T1000 (cell line): ENCODE measurements at places on chromosomes 11 and 22.
A peak's percentile ranks its signal among the peaks of the same experiment; 100 is the strongest.

DNA sequence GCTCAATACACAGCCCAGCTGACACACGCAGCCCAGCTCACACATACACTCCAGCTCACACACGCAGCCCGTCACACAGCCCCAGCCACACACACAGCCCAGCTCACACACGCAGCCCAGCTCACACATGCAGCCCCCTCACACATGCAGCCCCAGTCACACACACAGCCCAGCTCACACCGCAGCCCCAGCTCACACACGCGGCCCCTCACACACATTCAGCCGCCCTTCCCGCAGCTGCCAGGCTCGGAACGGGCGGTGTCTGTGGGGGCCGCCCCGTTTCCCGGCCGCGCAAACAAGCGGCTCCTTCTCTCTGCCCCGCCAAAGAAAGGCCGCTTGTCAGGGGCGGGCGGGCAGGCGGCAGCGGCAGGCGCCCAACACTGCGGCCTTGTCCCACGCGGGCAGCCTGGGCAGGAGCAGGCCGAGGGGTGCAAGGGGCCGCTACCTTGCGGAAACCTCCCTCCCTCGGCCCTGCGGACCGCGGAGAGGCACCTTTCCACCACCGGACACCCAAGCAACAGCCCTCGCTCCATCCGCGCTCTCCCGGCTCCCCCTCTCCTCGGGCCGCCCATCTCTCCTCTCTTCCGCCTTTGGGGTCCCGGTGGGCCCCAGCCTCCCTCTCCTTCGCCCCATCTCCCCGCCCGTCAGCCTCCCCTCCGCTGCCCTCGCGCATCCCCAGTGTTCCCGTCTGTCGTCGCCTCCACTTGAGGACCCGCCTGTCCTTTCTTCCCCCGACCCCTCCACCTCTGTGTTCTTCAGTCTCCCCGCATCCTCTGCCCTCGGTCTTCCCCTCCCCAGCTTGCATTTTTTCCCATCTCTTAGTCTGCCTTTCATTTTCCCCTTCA lies 2.2 kb downstream of the PHLDB1 start:
- no peak for DNase-seq

DNA sequence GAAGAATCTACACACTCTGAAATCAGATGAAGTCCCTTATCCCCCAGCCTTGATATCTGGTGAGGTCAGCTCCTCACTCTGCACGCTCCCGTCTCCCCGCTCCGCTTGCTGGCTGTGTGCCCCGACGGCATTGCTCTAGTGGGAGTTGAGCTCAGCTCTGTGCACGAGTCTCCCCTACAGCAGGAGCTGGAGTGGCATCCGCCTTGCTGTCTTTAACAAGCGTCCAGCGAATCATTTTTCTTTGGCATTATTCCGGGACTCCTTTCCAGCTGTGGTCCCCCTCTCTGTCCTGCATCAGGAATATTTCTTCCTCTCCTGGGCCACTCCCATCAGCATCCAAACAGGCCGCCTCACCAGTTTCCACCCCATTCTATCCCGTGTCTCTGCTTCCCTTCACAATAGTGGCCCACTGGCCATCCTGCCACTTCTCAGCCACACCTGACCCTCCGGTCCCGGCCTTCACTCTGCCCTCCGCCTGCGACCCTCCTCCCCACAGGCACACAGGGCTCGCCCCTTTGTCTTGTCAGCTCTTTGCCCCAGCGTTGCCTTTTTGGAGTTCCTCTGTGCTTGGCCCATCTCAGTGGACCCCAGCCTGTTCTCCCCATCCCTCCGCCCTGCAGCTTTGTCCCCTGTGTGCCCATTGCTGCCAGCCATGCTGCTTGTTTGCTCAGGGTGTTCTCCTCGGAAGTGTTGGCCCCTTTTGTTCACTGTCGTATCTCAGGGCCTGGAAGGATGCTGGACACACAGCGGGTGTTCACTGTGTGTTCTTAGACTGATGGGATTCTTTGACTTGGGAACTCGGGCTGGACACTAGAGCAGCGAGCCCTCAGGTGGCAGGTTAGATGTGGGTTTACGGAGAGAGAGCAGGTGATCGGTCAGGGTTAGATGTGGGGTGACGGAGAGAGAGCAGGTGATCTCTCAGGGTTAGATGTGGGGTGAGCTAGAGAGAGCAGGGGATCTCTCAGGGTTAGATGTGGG lies 441.8 kb downstream of the TBC1D22A start:
- DNase-seq, result no peak

DNA sequence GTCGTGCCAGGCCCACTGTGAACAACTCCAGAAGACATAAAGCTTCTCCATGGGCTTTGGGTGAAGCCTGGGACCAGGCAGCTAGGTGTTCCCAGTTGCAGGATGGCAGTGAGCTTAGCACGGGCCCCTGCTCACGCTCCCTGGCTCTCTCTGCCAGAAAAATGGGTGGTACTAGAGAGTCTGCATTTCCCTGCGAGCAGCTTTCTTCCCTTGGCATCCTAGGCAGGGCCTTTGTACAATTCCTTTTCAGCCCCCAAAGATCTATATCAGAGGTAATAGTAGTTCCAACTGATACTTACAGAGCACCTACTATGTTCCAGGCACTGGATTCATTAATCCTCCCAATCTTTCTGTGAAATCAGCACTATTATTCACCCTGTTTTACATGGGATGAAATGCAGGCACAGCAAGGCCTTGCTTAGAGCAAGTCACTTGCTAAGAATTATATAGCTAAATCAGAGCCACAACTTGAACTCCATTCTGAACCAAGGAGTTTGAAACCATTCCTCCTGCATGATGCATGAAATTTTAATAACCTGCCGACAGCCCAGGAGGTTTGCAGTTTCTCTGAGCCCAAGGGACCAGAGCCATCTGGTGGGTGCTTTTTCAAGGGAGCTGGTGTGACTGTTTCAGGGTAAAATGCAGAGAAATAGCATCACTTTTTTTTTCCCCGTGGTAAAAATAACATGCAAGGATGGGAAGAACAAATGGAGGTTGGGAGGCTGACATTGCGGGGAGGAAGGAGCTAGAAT lies 22.7 kb downstream of the NAV2 start:
- DNase-seq, result no peak

DNA sequence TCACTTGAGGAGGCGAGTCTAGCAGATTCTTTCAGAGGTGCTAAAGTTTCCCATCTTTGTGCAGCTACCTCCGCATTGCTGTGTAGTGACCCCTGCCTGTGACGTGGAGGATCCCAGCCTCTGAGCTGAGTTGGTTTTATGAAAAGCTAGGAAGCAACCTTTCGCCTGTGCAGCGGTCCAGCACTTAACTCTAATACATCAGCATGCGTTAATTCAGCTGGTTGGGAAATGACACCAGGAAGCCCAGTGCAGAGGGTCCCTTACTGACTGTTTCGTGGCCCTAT lies 8.9 kb upstream of the SAMM50 start:
- no peak for DNase-seq

- DNase-seq, result no peak
These were observed 506 bp downstream of the MCM5 start for GRCh38 chr22:35400501-35400790.

- peak; percentile 94 for DNase-seq
These were observed 95.8 kb downstream of the SWAP70 start for GRCh38 chr11:9759519-9760192.

DNA sequence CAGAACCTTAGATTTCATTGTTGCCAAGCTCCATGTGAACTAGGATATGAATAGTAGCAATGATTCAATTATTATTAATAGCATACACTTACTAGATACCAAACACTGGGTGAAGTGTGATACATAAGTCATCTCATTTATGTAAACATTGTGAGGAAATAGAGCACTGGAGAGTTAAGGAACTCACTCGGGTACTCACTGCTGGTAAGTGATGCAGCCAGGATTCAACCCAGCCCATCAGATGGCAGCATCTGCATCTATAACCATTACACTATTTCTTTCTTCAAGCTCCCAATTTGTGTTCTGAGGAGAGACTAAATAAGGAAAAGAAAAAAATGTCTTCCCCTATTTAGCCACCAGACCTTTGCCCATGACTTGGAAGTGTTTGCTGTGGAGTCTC lies 10.2 kb upstream of the ALG8 start:
- DNase-seq, result no peak

- no peak for DNase-seq
These were observed 68.9 kb downstream of the C22orf31 start for GRCh38 chr22:28992565-28993356.

DNA sequence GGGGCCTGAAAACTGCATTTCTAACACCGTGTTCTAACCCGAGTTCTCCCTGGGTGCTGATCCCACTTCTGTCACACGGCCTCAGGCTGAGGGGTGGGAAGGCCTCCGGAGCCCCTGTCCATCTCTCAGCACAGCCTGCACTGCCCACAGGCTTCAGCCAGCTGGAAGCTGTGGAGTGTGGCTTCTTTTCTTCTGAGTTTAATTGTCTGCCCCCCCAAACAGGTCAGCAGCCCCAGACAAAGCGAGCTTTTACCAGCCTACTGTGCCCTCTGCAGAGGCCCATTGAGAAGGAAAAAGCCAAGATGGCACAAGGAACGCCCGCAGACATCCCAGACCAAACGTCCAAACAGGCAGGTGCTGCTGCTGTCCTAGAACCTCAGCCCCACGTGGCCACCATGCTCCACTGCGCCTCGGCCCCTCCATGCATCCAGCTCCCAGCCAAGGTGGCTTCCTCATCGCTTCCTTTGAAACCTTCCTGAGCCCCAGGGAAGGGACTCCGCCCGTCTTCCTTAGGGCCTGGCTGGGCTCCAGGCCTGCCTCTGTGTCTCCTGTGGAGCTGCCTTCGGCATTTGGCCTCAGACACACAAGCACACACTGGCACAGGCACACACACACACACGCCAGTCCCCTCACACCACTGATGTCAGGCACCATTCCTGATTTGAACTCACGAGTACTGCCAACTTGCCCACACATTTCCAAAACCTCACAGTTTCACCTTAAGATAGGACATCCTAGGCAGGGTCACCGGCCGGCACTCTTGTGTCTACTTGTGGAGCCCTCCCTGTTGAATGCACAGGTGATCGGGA lies 1.7 kb downstream of the MOB2 start:
- DNase-seq, result no peak

DNA sequence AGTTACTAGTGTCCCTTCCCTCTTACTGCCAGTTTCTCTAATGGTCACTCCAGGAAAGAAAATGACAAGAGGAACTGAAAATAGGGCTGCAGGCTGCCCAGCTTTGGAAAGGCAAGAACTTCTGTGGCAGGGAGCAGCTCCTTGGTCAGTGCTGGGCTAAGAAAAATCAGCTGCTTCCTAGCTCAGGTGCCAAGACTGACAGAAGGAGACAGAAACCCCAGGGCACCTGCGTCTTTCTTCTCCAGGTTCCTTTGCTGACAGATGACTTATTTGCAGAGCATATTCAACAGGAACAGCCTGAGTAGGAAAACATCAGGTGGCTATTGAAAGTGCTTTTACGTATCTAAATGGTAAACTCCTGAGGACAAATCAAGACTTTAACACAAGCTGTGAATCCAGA lies 25.4 kb downstream of the MAML2 start:
- DNase-seq, result no peak

GRCh38 chr22:44085743-44086270 lies 61.7 kb downstream of the PARVB start:
- no peak for DNase-seq
